CD14-positive monocyte (primary cell): ENCODE measurements at places on chromosomes 2 and 18.

DNA sequence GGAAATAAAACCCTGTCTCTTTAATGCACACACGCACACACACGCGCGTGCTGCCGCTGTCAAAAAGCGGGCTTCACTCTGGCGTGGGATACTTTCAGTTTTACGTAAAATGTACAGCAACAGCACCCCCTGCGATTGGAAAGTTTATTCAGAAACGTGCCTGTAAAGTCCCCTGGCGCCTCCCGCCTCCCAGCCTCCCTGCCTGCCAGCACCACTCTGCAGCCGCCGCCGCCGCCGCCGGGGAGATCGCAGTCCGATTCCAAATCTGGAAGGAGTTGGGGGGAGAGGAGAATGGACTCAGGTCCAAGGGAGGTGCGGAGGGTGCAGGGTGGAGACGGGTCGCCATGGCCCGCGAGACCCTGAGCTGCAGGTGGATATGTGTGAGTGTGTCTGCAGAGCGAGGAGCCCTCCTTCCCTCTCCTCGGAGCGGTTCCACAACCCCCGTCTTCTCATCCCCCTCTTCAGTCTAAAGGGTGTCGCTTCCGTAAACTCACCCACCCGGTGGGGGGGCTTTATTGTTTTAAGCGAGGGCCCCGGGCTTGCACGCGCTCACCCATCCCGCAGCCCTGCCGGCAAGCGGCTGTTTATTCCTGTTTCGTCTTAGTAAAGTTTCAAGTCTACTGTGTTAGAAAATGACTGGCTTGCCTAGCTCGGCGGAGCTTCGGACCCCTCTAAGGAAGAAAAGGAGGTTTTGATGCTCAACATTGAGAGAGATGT lies 1.8 kb upstream of the BCL11A start:
- DNase-seq, result peak; percentile 73

DNA sequence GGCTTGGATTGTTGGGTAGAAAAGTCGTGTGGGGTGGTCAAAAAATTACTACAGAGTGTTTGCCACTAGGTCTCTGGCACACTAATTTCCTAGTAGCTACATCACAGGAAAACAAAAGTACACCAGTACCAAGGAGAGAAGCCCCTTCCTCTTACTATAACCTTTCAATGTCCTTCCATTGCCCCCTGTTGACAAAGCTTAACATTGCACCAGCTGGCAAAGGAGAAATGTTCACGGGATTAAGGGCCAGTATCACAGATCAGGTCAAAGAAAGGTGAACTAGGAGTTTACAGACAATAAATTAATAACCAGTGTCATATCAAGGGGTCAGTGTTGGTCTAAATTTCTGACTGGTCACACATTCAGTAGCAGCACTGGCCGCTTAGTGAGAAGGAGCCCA lies 1139.6 kb upstream of the FAM98A start:
- DNase-seq, result no peak

GRCh38 chr2:135256531-135257260 lies 204.6 kb downstream of the RAB3GAP1 start:
- DNase-seq, result no peak

DNA sequence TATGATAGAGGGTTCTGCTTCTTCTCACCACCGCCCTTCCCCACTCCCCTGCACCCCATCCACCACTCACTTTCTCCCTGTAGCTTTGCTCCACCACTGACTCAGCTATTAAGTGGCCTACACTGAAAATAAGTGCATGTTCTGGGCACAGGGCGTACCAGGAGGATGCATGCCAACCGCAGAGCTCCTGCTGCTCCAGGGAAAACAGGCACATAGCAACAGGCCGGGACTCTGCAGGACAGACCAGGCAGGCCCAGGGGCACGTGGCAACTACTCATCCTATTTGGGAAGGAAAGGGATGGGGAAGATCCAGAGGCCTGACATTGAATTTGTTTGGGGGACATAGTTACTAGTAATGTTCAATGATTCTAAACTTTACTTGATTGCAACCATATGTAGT lies 28.4 kb downstream of the ARL4C start:
- no peak for DNase-seq

DNA sequence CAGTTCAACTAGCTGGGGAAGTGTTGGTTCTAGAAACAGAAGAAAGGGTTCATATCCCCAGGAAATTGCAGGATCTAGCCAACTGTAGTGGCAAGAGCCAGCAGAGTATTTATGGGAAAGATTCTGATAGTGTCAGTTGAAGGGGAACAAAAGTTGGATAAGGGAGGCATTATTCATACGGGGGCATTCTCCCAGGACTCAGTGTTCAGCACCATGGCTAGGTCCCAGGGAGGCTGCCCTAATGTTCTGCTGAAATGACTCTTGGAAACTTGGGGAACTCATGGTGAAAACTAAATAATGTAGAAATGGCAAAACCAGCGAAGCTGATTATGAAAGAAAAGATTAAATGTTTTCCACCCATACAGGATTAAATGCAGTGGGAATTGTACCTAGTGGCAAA lies 543.7 kb downstream of the TRIB2 start:
- DNase-seq, result no peak

DNA sequence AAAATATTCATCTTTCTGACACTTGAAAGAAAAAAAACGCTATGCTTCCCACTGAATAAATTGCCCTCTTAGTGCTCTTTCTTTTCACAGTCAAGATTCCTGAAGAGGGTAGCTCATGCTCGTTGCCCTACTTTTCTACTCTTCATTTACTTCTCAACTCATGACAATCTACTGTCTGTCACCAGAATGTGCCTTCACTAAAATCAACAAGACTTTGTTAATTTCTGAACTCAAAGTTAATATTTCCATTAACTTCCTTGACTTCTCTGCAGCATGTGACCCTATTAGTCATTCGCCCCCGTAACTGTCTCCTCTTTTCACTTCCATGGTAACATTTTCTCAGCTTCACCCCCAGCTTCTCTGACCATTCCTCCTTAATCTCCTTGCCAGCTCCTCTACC lies 98.9 kb upstream of the MAPRE2 start:
- DNase-seq, result no peak

DNA sequence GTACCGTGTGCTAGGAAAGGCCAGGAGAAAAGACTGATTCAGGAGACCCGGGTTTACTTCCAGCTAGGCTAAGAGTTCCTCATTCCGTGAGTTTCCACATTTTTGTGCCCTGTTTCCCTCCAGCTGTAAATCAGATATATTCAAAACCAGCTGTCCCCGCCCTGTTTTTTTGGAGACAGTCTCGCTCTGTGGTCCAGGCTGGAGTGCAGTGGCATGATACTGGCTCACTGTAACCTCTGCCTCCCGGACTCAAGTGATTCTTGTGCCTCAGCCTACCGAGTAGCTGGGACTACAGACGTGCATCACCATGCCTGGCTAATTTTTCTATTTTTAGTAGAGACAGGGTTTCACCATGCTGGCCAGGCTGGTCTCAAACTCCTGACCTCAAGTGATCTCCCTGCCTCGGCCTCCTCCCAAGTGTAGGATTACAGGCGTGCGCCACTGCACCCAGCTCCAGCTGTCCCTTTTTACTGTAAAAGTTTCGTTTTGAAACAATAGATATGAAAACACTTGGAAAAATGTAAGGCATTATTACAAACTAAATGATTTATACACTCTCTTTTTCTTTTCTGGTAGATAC lies 112.8 kb upstream of the SEC11C start:
- no peak for DNase-seq

- no peak for DNase-seq
Observed at GRCh38 chr2:177174486-177174885, 38.1 kb upstream of the HNRNPA3 start.

GRCh38 chr2:174004905-174005605 lies 39.9 kb upstream of the SP3 start:
- DNase-seq, result no peak

GRCh38 chr2:105769504-105769903 lies 24.8 kb downstream of the NCK2 start:
- no peak for DNase-seq

DNA sequence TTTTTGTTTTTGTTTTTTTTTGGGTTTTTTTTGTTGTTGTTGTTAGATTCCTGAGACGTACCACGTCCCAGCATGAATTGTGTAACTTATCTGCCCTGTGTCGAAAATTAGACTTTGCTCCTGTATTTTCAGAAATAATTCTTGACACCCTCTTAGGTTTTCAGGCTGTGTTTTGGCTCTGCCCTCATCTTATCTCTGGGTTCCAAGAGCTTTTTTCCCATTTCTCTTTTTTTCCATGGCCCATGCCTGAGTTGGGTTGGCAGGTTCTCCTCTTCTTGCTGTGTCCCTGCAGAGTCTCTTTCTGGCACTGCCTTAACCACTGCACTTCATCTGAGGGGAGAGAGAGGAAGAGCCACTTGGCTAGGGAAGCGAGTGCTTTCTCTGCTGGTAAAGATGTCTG lies 42.4 kb downstream of the CTIF start:
- DNase-seq, result no peak

- DNase-seq, result no peak
Observed at GRCh38 chr18:44396550-44396949, 284.1 kb upstream of the SETBP1 start.

GRCh38 chr2:105789745-105790460 lies 45.2 kb downstream of the NCK2 start:
- peak; percentile 55 for DNase-seq

GRCh38 chr2:109176928-109177327 lies 47.9 kb downstream of the SH3RF3 start:
- no peak for DNase-seq

GRCh38 chr2:168439536-168439935 lies 16.5 kb upstream of the CERS6 start:
- no peak for DNase-seq

DNA sequence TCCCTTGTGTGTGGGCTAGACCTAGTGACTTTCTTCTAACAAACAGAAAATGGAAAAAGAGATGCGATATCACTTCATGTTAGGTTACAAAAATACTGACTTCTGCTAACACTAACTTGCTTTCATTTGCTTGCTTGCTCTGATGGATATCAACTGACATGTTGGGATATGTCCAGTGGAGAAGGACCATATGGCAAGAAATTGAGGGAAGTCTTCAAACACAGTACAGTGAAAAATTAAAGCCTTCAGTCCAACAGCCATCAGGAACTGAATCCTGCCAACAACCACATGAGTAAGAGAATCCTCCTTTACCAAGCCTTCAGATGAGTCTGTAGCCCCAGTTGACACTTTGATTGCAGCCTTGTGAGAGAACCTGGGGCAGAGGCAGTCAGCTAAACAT lies 143.9 kb downstream of the MAIP1 start:
- no peak for DNase-seq

- no peak for DNase-seq
Observed at GRCh38 chr2:230348787-230349186, 21.8 kb downstream of the SP140L start.

GRCh38 chr2:34731292-34731691 lies 1132.2 kb upstream of the FAM98A start:
- no peak for DNase-seq

- DNase-seq, result no peak
Observed at GRCh38 chr2:9164112-9164608, 42.5 kb upstream of the ASAP2 start.

GRCh38 chr2:109009920-109010610 lies 21.0 kb upstream of the EDAR start:
- DNase-seq, result no peak

GRCh38 chr2:232892843-232893242 lies 22.8 kb downstream of the SNORC start:
- DNase-seq, result no peak

DNA sequence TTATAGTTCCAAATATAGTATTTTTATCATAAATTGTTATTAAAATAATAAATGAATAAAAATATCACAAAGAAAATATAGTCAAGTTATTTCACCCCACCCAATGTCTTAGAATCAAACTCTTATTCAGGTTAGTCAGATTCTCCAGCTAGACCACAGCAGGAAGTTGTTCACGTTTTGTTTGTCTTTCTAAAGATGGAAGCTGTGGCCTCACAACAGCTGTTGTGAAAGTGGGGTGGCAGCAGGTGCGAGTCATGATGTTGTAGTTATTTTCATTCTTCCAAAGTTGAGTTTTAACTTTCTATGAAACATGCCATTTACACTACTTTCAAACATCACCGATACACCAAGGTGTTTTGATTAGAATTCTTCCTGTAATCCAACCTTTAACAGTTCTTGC lies 272.9 kb downstream of the SLC8A1 start:
- DNase-seq, result peak; percentile 6

DNA sequence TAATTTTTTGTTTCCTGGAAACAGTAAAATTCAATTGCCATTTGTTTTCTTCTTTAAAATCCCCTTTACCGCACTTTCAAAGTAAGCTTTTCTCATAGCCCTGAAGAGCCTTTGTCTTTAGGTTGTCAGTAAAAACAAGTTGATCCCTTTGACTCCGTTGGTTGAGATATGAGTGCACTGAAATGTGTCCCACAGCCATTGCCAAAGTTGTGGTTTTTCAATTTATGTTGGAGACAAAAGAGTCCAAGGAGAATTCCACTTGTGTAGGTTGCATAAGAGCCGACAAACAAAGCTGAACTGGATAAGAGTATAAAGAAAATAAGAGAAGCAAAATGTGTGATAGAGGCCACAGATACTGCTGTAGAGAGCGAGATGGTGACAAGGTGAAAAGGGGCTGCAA lies 26.1 kb upstream of the HNMT start:
- no peak for DNase-seq

DNA sequence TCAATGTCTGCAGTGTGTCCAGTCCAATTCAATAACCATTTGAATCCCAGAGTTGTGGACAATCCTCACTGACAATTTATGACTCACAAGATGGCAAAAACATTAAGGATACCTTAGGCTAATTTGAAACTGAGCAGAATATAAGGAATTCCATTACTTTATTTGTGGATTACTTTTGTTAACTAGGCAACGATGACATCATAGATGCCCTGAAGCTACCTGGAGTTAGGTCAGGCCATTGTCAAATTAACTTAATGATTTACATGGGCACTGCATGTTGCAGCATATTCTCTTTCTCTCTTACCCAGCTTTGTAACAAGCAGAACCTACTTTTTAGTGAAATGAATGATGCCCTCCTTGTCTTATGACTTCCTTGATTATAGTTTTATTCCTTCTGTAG lies 100.0 kb upstream of the CDCA7 start:
- no peak for DNase-seq
